ENCODE measurements at places on chromosomes 16 and 17.
A peak's percentile ranks its signal among the peaks of the same experiment; 100 is the strongest.

GRCh38 chr16:5323284-5324141 lies 225.9 kb upstream of the EEF2KMT start:
- no peaks in the 10 kb centered on the region for H3K36me3 ChIP-seq
- H3K4me3 ChIP-seq = no peak overlapping the region
- no peak for DNase-seq

GRCh38 chr17:37750768-37751475 lies 6.1 kb upstream of the HNF1B start:
- no peaks in the 10 kb centered on the region for H3K27me3 ChIP-seq
- H3K4me1 ChIP-seq = no peaks in the 10 kb centered on the region
- no peak overlapping the region for H3K27ac ChIP-seq
- no peak for DNase-seq
- H3K4me3 ChIP-seq = no peak overlapping the region
- no peaks in the 10 kb centered on the region for H3K36me3 ChIP-seq

GRCh38 chr17:73096866-73097265 lies 4.4 kb upstream of the SLC39A11 start:
- no peaks in the 10 kb centered on the region for H3K36me3 ChIP-seq
- H3K4me3 ChIP-seq = no peak overlapping the region
- H3K27ac ChIP-seq = no peak overlapping the region
- peaks cover 6% of the 10 kb centered on the region for H3K4me1 ChIP-seq
- no peak for DNase-seq
- H3K27me3 ChIP-seq = no peaks in the 10 kb centered on the region

DNA sequence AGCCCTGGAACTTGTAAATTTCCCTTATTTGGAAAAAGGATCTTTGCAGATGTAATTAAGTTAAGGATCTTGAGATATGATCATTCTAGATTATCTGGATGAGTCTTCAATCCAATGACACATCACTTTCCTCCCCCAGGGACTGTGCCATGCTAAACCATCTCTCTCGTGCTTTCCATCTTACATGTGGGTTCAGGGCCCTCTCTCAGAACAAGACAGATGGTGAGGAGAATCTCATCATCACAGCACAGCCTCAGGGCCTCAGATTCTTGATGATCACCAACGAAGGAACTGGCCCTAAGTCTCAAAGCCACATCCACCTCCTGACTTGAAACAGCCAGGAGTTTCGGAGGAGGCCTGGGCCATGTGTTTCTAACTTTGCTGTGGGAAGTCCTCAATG lies 78.7 kb downstream of the LITAF start:
- no peak overlapping the region for H3K27ac ChIP-seq
- no peaks in the 10 kb centered on the region for H3K36me3 ChIP-seq
- H3K4me1 ChIP-seq = peaks cover 5% of the 10 kb centered on the region
- H3K27me3 ChIP-seq = no peaks in the 10 kb centered on the region
- H3K4me3 ChIP-seq = no peak overlapping the region

DNA sequence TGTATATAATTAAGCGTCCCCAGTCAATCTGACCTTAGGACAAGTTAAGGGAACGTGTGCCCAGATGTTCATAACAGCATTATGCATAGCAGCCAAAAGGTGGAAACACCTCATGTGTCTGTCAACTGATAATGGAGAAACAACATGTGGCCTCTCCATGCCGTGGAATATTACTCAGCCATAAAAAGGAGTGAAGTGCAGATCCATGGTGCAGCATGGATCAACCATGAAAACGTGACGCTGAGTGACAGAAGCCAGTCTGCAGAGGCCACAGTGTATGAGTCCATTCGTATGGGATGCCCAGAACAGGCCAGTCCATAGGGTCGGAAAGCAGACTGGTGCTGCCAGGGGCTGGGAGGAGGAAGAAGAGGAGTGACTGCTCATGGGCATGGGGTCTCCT lies 161.0 kb upstream of the CIBAR2 start:
- no peaks in the 10 kb centered on the region for H3K36me3 ChIP-seq
- H3K4me3 ChIP-seq = no peak overlapping the region

GRCh38 chr16:9260666-9261065 lies 169.2 kb downstream of the HAPSTR1 start:
- H3K4me3 ChIP-seq = no peak overlapping the region
- H3K27ac ChIP-seq = no peak overlapping the region
- H3K27me3 ChIP-seq = peaks cover 26% of the 10 kb centered on the region
- no peaks in the 10 kb centered on the region for H3K36me3 ChIP-seq
- DNase-seq = no peak

DNA sequence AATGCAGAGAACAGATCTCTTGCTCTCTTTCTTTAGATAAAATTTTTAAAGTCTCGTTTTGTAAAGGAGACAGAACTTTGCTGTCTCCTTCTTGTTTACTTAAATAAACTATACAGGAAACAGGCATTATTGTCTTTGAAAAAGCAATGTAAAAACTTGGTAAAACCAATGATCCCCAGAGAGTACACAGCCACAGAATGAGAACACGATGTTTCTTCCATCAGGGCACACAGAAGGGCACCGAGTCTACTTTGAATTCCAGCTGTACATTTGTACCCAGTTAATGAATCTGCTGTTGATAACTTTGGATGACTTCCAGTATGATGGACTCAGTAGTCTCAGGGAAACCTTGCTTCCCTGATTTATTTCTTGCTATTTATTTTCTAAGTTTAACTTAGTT lies 8.1 kb upstream of the TMEM100 start:
- no peak for DNase-seq

- H3K27ac ChIP-seq = no peak overlapping the region
- DNase-seq = no peak
- no peaks in the 10 kb centered on the region for H3K36me3 ChIP-seq
- H3K27me3 ChIP-seq = no peaks in the 10 kb centered on the region
- peak overlapping the region; percentile 80 for H3K4me3 ChIP-seq
These were observed 472 bp downstream of the GALNS start for GRCh38 chr16:88856122-88856827.

DNA sequence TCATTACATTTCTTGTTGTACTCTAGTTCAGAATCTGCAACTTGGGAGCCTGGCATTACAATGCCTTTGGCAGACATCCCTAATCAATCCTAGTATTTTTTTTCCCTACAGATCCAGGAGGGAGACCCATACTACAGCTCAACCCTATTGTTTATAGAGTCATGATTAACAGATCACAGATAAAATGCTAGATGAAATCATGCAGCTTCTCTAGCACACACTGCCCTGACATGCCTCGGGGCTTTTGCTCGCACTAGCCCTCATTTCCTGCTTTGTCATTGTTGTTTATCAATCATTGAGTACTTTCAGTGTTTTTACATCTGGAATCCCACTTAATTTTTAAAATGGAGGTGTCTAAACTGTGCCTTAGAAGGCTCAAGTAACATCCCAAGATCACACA lies 412.5 kb downstream of the CA10 start:
- H3K27me3 ChIP-seq = no peaks in the 10 kb centered on the region
- DNase-seq = no peak
- H3K4me1 ChIP-seq = no peaks in the 10 kb centered on the region
- H3K36me3 ChIP-seq = no peaks in the 10 kb centered on the region
- no peak overlapping the region for H3K4me3 ChIP-seq

DNA sequence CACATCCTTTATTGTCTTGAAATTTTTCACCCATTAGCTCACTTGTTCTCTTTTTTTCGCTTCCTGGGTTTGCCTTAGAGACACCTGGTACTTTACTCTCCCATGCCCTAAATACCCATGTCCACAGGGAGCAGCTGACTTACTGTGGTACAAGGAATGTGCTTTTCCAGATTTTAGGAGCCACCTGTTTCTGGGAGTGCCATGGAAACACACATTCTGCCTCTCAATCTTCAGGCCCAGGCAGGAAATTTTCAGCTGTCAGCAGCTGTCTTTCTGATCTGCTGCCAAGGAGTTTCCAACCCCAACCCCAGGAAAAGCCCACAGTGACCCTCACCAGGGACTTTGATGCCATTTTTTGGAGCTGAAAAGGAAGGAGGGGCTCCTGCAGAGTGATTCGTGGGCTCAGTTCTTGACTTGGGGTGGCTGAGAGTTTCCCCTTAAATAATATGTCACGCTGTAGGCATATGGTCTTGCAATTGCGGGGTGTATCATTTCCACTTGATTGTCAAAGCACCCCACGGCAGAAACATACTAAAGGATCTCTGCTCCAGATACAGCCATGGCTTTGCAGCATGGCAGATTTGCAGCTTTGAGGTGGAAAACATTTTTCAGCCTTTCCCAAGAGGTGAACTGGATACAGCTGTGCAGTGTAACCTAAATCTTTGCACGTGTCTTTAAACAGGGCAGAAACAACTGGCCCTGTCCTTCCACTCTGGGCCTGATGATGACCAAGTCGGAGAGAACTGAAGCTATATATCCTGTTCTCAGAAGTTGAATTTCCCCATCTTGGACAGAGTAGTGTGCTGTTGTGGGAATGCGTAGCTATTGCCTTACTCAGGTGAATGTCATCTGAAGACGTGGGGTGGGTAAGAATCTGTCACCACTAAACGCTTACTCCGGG lies 19.2 kb downstream of the RBFOX1 start:
- peaks cover 19% of the 10 kb centered on the region for H3K27me3 ChIP-seq
- DNase-seq = no peak
- no peak overlapping the region for H3K27ac ChIP-seq
- no peaks in the 10 kb centered on the region for H3K4me1 ChIP-seq

GRCh38 chr16:72969146-72969545 lies 78.8 kb downstream of the ZFHX3 start:
- H3K36me3 ChIP-seq = no peaks in the 10 kb centered on the region
- H3K27ac ChIP-seq = no peak overlapping the region
- no peaks in the 10 kb centered on the region for H3K27me3 ChIP-seq

DNA sequence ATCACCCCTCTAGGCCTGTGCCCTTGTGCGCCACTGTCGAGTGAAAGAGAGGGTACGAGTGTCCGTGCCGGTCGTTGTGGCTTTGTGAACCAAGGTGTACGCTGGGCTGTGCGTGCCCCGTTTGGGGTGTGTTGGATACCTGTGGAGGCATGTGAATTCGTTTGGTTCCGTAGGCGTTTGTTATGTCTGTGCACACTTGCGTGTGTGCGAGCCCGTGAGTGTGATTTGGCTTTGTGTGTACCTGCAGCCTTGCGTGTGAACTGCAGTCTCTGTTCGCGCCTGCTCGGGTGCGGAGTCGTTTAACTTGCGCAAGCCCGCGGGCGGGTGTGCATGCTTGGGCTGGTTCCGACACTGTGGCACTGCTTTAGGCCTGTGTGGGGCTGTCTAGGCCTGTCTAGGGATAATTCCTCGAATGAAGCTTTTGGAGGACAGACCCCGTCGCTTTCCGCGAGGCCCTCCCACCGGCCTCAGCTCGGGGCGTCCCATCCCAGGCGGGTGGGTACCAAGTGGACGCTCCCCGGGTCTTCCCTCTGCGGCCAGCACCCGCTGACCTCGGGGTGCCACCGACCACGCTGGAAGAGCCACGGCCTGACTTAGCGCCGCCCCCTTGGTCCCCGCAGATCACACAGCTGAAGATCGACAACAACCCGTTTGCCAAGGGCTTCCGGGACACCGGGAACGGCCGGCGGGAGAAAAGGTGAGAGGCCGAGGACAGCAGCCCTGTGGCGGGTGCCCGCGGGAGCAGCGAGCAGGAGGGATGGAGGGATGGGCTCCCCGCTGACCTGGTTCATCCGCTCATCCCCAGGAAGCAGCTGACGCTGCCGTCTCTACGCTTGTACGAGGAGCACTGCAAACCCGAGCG lies 4.4 kb downstream of the TBX2 start:
- H3K27ac ChIP-seq = no peak overlapping the region
- no peaks in the 10 kb centered on the region for H3K36me3 ChIP-seq
- no peaks in the 10 kb centered on the region for H3K27me3 ChIP-seq
- H3K4me1 ChIP-seq = no peaks in the 10 kb centered on the region
- DNase-seq = no peak

- no peak overlapping the region for H3K27ac ChIP-seq
- H3K36me3 ChIP-seq = no peaks in the 10 kb centered on the region
- DNase-seq = no peak
- peaks cover 87% of the 10 kb centered on the region for H3K27me3 ChIP-seq
- no peaks in the 10 kb centered on the region for H3K4me1 ChIP-seq
These were observed 141.1 kb downstream of the GSG1L start for GRCh38 chr16:27922433-27922832.

GRCh38 chr16:87253536-87253935 lies 63.7 kb downstream of the C16orf95 start:
- DNase-seq = no peak
- H3K4me1 ChIP-seq = no peaks in the 10 kb centered on the region
- H3K27me3 ChIP-seq = no peaks in the 10 kb centered on the region
- H3K27ac ChIP-seq = no peak overlapping the region

DNA sequence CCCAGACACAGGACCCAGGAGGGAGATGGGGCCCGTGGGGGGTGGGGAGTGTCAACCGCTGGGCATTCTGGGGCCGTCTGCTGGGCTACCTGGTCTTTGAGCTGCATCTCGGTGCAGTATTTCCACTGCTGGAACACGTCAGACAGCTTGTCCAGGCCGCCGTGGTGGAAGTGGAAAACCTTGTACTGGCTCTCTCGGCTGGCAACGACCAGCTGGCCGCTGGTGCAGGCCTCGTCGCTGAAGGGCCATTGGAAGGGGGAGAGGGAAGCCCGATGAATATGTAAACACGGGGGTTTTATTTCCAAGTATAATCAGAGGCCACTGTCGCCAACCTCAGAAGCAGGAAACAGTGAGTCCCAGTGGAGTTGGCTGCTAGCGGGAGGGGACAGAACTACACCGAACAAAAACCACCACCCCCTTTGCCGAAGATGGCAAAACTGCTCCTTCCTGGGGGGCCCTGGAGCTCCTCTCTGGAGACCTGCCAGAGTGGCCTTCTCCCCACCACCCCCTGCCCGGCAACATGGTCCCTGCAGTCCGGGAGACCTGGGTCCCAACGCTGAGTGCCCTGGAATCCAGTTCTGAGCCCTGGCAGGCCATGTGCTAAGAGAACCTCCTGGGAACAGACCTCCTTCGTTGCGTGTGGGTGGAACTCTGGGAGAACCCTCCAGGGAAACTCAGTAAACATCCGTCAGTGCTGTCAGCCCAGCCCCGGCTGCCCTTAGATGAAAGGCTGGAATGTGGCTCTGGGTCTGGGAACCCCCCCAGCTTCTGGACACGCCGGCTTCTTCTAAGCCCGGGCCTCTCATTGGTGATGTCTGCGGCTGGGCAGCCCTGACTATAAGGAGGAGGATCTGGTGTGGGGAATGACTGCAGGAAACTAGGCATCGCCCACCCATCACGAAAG lies 84.1 kb downstream of the TBC1D16 start:
- H3K4me1 ChIP-seq = no peaks in the 10 kb centered on the region
- H3K27ac ChIP-seq = no peak overlapping the region
- no peaks in the 10 kb centered on the region for H3K36me3 ChIP-seq
- H3K4me3 ChIP-seq = no peak overlapping the region

DNA sequence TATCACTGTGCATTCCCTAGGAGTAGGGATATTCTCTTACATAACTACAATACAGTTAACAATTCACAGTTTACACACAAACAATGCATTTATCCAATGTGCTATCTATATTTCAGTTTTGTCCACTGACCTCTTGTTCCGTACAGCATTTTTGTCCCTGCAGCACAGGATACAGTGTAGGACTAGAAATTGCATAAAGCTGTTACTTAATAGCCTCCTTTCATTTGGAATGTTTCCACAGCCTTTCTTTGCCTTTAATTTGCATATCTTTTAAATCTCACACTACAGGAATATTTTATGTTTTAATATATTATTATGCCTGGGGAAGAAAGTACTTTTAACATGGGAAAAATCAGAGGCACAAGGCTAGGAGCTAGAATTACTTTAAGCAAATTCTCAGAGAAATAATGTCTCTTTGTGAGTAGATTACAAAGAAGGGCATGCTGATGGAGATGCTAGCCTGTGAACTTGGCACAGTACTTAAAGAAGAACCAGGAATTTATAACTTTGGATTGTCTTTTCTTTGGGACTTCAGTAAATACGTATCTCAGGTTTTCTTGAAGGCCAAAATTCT lies 144.3 kb downstream of the ITFG1 start:
- no peaks in the 10 kb centered on the region for H3K27me3 ChIP-seq
- H3K4me3 ChIP-seq = no peak overlapping the region
- H3K27ac ChIP-seq = no peak overlapping the region

- no peak for DNase-seq
- no peak overlapping the region for H3K27ac ChIP-seq
- H3K4me3 ChIP-seq = no peak overlapping the region
- no peaks in the 10 kb centered on the region for H3K4me1 ChIP-seq
- H3K27me3 ChIP-seq = peaks cover 29% of the 10 kb centered on the region
These were observed 14.5 kb downstream of the CCL11 start for GRCh38 chr17:34299956-34300577.
